ENCODE measurements at places on chromosomes 4 and X.

DNA sequence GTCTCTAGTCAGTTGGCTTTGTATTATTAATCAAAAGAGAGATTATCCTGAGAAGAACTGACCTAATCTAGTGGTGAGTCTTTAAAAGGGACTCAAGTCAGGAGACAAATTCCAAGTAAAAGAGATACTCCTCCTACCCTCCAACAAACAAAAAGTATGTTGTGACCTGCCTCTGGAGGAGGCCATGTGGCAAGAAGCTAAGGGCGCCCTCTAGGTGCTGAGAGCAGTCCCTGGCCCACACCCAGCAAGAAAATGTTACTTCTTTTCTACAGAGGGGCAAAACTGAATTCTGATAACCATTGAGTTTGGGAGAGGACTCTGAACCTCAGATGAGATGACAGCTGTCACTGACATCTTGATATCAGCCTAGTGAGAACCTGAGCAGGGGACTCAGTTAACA lies 953.6 kb upstream of the AGA start:
- no peak for DNase-seq

- DNase-seq = no peak
Measured at GRCh38 chr4:123345137-123345934, 51.3 kb upstream of the SPRY1 start.

DNA sequence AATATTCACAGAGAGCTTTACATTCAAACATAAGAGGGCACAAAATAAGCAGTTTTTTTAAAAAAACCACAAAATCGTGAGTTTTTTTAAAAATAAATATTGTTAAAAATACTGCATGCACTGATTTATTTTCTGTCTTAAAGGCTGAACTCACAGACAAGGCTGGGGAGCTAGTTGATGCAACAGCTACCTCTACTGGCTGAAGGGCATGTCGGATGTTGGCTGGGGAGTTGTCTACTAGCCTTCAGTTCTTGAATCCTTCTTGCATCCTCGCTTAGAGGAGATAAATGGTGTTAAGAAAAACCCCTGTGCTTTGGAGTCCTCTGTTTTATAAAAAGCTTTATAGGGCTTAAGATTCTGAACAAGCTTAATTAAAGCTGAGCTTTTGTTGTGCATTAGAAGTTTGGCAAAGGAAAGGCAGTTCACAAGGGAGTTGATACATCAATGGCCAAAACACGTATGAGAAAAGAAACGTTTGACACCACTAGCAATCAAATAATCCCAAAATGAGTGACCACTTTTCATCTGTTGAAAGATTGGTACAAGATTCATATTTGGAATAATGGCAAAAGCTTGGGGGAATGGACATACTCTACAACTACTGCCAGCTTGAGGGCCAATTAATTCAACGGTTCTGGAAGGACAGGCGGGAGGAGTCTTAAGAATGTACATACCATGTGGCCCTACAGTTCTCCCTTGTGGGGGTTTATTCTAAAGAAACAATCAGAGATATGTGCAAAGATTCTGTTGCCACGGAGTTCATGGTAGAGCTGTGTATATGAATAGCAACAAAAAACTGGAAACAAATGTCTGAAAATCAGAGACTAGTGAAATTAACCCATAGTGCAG lies 94.7 kb downstream of the SEL1L3 start:
- DNase-seq = peak; percentile 45

DNA sequence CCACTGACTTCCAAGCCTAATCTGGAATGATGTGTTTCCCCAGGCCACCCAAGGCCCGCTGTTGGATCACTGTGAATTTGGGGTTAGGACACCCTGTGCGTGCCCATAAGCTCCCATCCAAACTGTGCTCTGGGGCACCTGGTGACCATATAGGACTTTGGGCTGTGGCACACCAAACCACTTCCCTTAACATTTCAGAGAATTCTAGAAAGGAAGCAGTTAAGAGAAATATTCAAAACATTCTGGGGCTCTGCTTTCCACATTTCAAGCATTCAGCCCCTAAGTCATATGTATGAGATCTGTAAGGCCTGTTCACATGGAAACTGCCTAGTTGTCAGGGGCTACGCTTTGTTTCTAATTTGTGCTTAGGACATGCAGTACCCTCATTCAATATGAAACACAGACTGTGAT lies 14.4 kb downstream of the VGLL1 start:
- DNase-seq = no peak

- DNase-seq = no peak
Measured at GRCh38 chr4:3328814-3329663, 36.2 kb downstream of the RGS12 start.

GRCh38 chr4:78671903-78672815 lies 104.0 kb upstream of the BMP2K start:
- no peak for DNase-seq

DNA sequence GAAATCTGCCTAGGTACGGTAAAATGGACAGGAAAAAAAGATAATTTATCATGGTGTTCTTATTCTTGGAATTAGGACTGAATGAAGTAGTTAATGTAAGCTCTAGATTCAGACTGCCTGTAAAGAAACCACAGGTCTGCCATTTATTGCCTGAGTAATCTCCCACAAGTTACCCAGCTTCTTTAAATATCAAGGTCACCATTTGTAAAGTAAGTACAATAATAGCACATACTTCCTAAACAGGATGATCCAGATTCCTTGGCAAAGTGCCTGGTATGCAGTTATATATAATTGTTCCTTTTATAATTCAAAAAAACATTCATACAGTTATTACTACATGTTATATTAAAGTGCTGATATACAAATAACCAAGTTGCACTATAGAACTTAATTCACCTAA lies 368.6 kb downstream of the HNRNPD start:
- no peak for DNase-seq

DNA sequence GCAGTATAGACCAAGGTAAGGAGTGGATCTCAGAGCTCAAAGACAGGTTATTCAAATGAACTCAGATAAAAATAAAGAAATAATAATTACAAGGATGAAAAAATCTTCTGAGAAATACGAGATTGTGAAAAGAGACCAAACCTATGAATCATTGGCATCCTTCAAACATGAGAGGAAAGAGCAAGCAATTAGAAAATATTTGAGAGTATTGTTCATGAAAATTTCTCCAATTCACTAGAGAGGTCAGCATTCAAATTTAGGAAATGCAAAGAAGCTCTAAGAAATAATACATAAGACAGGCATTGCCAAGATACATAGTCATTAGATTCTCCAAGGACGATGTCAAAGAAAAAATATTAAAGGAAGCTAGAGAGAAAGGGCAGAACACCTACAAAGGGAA lies 93.5 kb upstream of the GALNTL6 start:
- no peak for DNase-seq

DNA sequence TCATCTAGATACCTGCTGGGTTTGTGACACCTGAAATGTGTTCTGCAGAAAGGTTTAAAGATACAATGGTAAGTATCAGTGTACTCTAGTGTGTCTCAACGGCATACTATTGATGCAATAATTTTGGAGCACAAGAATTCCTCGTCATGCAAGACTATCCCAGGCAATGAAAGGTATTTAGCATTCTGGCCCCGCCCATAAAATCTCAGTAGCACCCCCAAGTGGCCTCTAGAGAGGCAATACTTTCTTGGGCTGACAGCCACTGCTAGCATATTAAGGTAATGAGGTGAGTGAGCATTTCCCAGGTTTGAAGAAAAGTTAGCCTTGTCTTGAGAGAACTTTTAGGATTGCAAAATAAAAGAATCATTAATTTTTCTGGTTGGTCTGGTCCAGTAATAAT lies 24.0 kb downstream of the TAB3 start:
- peak; percentile 30 for DNase-seq

DNA sequence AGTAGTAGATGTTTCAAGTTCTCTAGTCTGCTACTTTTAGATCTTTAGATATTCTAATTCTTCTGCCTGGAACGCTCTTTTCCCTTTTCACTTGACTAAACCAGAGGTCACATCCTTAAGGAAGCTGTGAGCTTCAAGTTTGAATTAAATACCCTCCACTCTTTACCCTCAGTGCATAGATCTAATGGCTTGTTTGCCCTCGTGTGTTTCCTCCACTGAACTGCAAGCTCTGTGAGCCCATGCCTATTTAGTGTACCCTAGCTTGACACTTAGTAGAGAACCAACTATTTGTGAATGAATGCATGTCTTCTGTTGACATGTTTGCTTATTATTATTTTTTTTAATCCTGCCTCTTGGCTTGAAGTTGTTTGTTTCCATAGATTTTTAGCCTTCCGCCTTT lies 138.3 kb downstream of the PDE5A start:
- peak; percentile 6 for DNase-seq

DNA sequence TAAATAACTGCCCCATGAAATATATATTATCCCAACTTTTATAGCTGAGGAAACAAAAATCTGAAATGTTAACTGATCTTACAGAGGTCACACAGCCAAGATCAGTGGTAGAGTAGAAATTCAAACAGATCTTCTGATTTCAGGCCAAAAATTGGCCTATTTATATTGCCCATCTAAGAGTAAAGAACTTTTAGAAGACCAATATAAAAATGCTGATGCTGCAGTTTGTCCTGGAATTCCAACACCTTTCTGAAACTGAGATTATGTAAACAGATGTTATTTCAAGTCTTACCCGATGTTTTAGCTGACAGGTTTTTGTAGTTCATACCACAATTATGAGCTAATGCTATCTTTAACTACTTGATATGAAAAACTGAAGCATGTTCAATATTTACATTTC lies 51.1 kb downstream of the SPANXN3 start:
- DNase-seq = no peak

GRCh38 chrX:36583674-36584073 lies 424.5 kb upstream of the FAM47C start:
- DNase-seq = no peak

DNA sequence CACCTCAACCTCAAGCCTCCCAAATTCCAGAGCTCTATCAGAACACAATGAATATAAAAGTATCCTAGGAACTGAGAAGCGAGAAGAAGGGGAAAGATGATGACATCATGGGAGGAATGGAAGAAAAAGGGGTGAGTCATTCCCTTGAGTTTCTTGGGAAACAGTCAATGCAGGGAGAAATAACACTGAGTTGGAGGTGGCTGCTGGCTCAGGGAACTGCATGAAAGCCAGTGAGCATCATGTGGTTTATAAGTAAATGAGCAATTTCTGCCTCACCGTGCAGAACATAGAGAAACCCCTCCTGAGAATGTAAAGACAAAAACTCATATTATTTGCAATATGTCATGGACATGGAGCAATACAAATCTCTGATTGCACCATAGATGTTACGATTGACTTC lies 73.3 kb downstream of the SHOX start:
- DNase-seq = no peak

GRCh38 chr4:41260116-41260733 lies 3.5 kb downstream of the UCHL1 start:
- DNase-seq = no peak
